ENCODE measurements at places on chromosomes 7 and 10.

- no peak for DNase-seq
These were observed 103.2 kb downstream of the NRG3 start for GRCh38 chr10:81978238-81978637.

DNA sequence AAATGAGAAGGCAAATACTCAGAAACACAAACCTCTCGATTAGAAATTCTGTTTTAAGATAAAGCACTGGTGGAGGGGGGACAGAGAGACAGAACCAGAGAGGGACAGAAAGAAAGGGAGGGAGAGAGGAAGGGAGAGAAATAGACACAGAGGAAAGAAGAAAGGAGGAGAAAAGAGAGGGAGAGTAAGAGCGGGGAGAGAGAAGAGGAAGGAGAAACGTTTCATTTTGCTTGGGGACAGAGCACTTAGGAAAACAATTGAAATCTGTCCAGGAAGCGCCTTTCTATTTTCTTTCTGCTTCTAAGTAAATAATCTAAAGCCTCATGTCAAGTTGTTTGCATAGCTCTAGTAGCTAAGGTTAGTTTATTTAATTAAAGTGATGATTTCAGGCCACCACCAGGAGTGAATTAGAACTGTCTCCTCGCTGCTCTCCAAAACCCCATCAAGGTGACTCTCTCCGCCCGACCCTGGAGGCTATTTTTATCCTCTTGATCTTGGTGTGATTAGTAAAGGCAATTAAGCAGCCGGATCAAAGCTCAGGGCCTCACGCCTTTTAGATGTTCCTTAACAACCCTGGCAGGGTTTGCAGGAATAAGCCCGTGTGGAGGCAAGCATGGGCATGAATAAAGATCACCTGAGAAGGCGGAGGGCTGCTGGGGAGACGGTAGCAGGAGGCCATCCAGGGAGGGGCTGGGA is 73.4 kb upstream of the INSIG1 start:
- peak; percentile 49 for DNase-seq

- DNase-seq, result no peak
These were observed 84.9 kb downstream of the TCERG1L start for GRCh38 chr10:131226446-131227162.

GRCh38 chr10:6399231-6399741 is 180.8 kb downstream of the PRKCQ start:
- DNase-seq, result no peak

DNA sequence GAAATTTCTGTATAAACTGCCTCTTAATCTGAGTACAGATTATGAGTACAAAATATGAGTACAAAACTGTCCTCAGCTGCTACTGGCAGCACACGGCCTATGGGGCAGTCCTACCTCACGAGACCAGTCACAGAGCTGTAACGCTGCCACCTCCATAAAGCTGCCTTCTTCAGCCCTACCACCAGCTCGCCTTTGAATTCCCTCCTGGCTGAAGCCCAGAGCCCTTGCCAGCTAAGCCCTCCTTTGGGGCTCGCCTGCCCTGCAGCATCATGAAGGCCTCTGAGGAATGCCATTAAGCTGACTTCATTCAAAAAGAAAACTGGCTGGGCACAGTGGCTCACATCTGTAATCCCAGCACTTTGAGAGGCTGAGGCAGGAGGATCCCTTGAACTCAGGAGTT is 180.0 kb upstream of the SH2B2 start:
- no peak for DNase-seq

DNA sequence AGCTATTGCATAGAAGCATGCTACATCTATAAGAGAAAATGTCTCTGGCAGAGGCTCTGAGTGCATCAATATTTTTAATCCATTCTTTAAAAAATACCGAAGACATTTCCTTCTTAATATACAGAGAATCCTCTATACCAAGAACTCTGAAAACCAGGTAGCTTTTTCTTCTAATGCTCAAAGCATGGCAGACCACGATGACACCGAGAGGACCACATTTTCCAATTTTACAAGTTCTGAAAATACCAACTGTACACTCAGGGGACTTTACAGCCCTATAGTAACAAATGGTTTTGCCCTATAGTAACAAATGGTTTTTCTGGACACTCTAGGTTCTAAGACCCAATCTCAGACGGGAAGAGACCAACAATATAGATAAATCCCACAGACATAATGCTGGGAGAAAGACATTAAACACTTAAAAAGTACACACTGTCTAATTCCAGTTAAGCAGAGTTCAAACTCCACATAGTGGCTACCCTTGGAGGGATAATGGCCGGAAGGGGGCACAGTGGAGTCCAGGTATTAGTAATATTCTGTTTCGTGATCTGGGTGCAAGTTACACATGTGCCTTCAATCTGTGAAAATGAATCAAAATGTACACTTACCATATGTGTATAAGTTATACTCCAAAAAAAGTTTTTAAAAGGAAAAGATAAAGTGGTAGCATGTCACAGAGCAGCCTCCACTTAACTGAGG is 26.2 kb downstream of the CCDC6 start:
- no peak for DNase-seq

DNA sequence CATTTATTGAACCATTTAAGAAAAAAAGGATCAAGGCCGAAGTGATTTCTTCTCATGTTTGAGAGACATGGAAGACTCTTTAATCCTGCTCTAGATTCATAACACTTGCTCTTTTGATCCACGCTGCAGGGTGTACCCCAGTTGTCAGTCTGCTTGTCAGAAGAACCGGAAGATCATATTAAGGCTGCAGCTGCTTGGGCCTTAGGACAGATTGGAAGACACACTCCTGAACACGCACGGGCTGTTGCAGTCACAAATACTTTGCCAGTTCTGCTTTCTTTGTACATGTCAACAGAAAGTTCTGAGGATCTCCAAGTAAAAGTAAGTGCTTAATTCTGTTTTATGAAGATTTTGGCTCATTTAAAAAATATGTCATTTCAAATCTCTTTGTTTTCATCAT is 46.3 kb downstream of the SPAG6 start:
- DNase-seq, result no peak

GRCh38 chr7:81005254-81005653 is 86.4 kb upstream of the SEMA3C start:
- DNase-seq, result no peak

GRCh38 chr7:2074691-2075090 is 158.1 kb downstream of the MAD1L1 start:
- DNase-seq, result no peak

DNA sequence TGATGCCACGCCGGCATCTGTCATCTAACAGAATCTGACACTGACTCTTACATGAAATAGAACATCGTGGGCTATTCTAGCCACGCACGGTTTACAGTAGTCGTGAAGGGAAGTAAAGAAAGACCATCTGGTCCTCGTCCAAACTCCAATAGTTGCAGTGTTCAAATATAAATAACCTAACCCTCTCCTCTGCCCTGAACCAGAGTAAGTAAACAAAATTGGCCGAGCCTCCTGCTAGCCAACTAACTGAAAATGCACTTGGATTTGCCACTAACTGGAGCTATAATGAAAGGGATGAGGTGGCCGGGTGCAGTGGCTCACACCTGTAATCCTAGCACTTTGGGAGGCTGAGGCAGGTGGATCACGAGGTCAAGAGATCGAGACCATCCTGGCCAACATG is 29.5 kb upstream of the ZC3HAV1L start:
- DNase-seq, result no peak

- DNase-seq, result no peak
These were observed 131.4 kb upstream of the AGR3 start for GRCh38 chr7:17013204-17013603.

DNA sequence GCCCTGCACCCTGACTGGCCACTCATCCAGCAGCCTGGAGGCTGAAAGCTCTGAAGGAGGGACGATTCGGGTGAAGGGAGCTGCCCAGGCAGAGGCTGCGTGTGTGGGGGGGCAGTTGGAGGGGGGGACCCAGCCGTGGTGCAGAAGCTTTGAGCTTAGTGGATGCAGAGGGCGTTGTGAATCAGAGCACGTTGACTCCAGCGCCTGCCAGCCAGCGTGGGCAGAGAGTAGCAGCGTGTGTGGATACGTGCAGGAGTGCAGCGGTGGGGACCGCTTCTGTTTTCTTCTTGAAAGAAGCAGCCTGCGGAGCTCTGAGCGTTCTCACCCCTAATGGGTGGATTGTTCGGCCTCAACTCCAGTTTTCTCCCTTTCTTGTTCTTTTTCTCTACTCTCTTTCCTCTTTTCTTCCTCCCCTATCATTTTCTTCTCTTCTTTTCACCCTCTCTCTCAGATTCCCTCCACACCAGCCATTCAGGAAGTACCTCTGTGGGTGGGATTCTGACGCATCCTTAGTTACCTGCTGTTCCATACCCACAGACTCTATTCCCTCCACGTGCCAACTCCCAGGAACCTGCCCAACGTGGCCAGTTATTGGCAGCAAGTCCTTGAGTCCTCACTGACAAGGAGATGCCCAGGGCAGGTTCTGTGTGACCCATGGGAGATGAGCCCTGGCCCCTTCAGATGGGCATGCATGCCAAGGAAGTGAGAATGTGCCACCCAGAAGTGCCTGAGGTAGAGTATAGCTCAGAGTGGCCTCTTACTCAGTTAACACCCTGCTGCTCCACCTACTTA is 47.4 kb downstream of the SORCS3 start:
- DNase-seq, result no peak

DNA sequence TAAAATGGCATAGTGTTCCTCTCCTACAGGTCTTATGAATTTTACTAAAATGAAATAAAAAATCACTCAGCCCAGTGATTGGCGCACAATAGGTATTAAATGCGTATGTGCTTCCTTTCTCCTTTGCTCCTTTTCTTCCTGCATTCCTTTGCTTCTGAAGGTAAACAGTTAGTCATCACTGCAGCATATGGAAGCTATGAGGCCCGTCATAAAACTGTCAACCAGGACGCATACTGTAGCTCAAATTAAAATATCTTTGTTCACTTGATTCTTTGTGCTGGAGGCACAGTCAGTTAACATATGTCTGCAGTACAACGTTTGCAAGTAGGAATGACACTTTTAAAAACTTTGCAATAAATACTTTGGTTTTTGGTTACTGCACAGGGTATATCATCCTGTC is 374.7 kb downstream of the TCERG1L start:
- DNase-seq, result no peak

DNA sequence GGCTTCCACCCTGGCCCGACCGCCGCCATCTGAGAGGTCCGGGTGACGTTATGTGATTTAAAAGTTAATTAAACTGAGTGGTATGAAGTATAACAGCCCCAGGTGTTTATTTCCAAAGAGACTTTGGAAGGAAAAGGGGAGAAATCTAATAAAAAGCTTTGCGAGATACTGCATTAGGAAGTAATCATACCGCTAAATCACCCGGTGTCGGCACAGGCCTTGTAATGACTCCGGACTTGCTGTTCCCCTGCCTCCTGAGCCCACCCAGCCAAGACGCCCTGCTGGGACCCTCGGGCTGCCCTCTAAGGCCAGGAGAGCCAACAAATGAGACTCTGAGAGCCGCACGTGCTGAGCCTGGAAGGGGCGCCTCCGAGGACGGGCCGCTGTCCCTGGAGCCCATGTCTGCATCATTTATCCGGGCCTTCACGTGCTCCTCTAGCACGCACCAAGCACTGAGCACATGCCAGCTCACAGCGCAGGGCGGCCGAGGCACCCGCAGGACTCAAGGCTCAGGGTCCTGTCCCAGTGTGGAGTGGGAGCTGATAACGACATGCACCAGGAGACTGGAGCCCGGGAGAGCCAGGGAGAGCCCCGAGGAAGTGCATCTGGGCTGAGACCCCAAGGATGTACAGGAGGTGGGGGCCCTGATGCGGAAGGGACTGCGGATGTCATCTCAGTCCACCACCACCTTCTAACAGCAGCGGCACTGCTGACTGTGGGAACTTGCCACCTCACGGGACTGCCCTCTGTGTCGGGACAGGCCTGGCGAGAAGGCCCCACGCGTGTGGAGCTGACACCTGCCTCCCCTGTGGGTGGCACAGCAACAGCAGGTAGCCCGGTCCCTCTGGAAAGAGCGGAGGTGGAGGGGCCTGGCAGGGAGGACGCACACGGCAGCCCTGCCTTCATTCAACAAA is 182.7 kb downstream of the ELFN1 start:
- DNase-seq, result no peak

All from D341Med (cell line).